ENCODE measurements at places on chromosomes 6 and 20. TPM values are rescaled to one million over a fixed set of nuclear protein-coding genes. Genes with fewer than 3 reads are reported as not detected.

- no peak for DNase-seq
Measured at GRCh38 chr6:65999288-65999791, 292.3 kb upstream of the EYS start.

- no peak for DNase-seq
Measured at GRCh38 chr20:60240415-60240814, 282.2 kb downstream of the CDH26 start.

Gene PAK5
- total RNA-seq = not detected

Gene MOXD1
- 0.29 TPM for total RNA-seq

Gene TMEM170B
- total RNA-seq = 0.86 TPM

All from activated T-helper 1 cell treated with anti-CD3 and anti-CD28 coated beads, Interleukin-12 subunit alpha, Interleukin-12 subunit beta, Interleukin-2, Interleukin-4 antibody, amounts not matched to agents 30 ng/mL and 10 ng/mL and 1 ng/mL, durations not matched to agents 14 hours and 24 hours and 36 hours (primary cell).